ENCODE measurements at places on chromosomes 11 and 22.

- DNase-seq = no peak
Measured at GRCh38 chr11:126608658-126609057, 253.2 kb downstream of the ST3GAL4 start.

DNA sequence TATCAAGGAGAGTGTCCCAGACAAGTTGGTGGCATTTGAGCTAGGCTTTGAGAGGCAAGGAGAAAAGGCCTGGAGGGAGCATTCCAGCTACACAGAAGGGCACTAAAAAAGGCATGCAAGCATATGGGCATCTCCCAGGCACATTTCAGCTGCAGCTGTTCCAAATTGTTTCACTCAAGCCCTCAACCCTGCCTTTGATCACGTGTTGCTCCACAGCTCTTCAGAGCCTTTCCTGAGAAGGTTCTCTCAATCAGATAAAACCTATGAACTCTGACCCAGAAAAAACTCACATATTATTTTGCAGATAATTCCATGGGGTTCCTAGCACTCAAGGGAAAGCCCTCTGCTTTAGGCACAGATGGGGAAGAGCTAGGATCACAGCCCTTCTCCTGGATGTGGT lies 24.4 kb upstream of the HSPA8 start:
- DNase-seq = no peak

DNA sequence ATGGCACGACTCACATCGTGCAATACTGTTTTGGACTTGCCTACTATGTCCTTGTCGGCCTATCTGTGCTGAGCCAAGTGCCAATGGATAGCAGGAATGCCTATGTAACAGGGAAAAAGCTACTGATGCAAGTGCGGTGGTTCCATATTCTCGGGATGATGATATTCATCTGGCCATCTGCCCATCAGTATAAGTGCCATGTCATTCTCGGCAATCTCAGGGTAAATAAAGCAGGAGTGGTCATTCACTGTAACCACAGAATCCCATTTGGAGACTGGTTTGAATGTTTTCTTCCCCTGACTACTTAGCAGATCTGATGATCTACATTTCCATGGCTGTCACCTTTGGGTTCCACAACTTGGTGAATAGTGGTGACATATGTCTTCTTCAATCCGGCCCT lies 20.1 kb downstream of the OOSP3 start:
- DNase-seq = no peak

DNA sequence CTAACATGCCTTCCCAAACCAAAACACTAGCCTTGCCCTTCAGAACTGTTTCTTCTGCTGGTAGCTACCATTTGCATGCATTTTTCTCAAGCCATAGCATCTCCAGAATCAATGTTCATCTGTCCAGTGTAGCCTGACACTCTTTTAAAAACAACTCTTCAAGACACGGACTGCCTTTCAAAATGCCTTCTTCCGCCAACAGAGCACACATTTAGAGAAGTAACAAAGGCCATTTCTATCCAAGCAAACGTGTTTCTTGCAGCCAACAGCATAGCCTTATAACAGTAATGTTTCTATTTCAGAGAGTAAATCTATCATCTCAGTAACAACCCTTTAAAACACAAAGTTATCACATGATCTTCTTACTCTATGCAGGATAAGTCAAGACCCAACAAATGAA lies 143.3 kb upstream of the MTMR2 start:
- no peak for DNase-seq

DNA sequence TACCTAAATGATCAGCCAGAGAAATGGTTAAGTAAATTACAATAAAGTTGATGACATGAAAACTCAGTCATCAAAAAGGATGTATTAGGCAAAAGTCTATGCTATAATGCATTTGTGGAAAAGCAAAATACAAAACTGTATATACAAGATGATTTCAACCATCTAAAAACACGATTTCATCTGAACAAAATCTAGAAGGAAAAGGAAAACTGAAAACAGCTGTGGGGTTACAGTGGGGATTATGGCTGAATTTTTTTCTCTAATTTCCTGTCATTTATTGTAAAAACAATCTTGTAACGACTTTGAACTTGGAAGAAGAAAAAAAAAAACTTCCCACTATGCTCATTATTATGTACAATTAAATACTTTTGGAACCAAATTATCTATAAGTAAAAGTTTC lies 30.3 kb downstream of the CHEK2 start:
- no peak for DNase-seq

DNA sequence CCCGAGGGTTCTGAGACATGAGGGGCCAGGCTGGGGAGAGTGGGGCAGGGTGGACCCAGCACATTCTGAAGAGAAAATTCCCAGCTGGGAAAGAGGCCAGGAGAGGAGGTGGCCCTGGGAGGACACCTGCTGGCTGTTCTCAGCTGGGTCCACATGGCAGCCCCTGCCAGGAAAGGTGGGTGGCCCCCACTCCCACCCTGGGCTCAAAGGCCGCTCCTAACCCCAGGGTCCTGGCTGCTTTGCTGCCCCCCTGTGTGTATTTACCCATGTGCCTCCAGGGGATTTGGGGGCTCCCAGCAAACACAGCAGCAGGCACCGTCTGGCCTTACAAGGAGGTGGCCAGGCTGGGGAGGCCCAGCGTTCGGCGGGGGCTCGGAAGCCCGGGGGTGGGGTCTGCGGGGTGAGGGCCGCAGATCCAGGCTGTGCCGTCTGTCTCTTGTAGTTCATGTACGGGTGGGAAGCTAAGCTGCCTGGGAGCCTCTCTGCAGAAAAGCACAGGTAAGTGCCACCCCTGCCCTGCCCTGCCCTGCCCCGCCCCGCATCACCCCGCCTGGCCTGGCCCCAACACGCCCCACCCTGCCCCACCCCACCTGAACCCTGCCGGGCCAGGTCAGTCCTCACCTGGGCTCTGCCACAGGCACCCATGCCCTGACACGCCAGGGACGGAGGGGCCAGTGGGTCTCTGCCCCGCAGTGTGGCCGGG lies 10.6 kb downstream of the MUC5B start:
- DNase-seq = no peak

DNA sequence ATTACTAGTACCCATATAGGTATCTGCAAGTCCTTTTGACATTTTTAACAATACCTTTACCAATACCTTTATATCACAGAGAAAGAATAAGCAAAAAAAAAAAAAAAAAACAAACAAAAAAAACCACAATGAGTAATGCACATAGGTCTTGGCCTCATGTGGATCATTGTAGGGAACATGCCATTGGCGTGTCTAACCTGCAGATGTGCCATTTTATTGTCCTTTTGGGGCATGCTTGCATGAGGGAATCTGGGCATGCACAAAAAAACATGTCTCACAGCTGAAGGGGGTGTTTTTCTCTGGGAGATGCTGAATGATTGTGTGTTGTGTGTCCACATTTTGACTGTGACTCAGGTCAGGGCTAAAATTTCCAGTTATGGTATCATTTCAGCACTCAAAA lies 361.6 kb downstream of the GUCY1A2 start:
- DNase-seq = no peak

- DNase-seq = no peak
Measured at GRCh38 chr11:19445771-19446170, 205.0 kb upstream of the E2F8 start.

DNA sequence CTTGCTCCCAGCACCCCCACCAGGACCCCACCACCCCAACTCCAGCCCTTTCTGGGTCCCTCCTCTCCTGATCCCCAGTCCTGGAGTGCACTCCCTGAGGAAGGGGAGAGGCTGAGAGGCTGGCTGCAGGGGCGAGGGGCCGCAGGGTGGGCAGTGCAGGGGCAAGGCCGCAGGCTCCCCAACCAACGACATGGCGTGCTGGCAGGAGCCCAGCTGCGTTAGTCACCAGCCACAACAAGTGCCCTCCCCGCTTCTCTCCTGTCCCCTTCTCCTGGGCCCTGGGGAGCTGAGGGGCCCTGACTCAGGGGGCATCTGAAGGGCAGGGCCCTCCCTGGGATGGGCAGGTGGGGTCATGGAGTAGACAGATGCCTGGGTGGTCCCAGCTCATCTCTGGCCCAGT lies 2.3 kb downstream of the CABP7 start:
- DNase-seq = no peak

DNA sequence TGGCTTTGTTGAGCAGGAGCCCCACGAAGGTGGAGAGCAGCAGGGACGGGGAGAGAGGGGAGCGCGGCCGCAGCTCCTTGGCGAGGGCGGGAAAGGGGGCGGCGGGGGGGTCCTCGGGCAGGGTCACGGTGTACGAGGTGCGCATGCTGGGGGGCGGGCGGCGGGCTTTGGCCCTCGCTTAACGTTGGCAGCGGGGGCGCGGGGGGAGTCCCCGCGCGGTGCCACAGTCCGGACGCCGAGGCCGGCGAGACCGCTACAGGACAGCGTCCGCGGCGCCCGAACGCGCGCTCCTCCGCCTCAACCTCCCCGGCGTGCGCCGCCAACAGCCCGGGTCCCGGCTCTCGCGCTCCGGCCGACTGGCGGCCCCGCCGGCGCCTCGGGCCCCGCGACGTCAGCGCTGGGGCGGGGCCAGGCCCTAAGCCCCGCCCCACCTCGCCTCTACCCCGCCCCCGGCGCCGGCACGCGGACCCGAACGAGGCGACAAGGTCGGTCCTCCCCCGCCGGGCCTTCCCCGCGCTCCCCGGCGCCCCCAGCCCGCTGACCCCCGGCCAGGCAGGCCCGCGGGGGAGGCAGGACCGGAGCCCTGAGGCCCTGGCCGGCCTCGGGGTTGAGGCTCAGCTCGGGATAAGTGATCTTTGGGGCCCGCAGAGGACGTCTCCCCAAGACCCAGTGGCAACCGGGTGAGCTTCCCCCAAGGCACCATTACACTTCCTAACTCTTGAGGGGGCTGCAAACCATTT lies 17.5 kb downstream of the USP2 start:
- DNase-seq = peak; percentile 61

All from CD4-positive, alpha-beta T cell treated with Interleukin-1 beta for 1 hour (primary cell).